Activated T-cell treated with anti-CD3 and anti-CD28 coated beads, Interleukin-2, amount 50 U/mL, for 24 hours (primary cell): ENCODE measurements at places on chromosomes 7 and 10.

DNA sequence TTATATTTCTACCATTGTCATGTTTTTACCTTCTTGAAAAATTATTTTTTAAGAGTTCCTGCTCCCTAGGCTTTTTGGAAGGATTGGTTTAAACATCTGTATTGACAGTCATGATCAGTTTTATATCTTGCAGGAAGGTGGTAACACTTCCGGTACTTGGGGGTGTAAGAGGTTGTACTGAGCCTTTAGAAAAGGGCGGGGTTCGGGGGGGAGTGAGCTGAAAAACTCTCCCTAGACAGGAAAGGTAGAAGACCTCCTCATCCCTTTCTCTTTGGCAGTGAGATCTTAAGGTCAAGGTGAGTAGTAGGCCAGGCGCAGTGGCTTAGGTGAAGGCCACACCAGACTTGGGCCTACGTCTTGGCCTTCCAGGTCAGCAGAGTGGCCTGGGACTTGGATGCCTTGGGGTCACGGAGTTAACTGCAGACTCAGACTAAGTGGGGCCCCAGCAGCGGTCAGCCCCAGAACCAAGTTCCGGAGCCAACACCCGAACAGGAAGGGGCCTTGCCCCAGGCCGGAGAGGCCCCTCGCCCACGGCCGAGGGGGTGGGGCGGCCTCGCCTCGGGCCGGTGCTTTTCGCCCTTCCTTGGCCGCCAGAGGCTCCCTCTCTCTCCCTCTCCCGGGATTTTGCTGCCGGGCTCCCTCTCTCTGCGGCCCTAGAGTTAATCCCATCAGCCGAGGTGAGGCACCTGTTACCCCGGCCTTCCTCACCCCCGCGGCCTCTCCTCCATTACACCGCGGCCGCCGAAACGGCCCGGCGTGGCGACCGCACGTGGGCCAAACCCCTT, at the start of gene PPP1R9A:
TSS of gene PPP1R9A (plus strand) at position 569 of the 785 bp plus-strand sequence. CDS start 2,520 bp downstream, outside the sequence.
- peak within 1 kb of the TSS; percentile 23 for H3K4me3 ChIP-seq
- no peak for DNase-seq
- H3K27me3 ChIP-seq, result peaks cover 60% of the 10 kb centered on the region
- peaks cover 8% of the 10 kb centered on the region for H3K4me1 ChIP-seq

DNA sequence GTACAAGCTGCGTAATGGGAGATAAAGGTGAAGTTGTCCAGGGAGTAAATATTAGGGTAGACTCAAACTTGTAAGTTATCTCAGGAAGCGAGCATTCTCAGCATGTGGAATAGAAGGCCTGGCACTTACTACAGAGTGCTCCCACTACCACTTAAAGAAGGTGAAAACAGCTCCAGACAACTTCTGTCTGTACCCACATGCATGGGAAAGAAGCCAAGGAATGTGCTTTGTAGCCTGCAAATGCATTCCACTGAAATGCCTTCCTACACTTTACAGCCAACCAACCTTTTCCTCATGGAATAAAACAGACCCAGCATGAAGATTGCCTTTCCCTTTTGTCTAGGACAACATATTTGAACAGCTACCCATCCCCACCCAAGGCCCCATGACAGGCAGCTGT, 45.4 kb upstream of the NPSR1 start:
- H3K36me3 ChIP-seq, result no peaks in the 10 kb centered on the region
- no peaks in the 10 kb centered on the region for H3K4me1 ChIP-seq
- no peak for DNase-seq
- no peak overlapping the region for H3K4me3 ChIP-seq
- no peaks in the 10 kb centered on the region for H3K27me3 ChIP-seq

DNA sequence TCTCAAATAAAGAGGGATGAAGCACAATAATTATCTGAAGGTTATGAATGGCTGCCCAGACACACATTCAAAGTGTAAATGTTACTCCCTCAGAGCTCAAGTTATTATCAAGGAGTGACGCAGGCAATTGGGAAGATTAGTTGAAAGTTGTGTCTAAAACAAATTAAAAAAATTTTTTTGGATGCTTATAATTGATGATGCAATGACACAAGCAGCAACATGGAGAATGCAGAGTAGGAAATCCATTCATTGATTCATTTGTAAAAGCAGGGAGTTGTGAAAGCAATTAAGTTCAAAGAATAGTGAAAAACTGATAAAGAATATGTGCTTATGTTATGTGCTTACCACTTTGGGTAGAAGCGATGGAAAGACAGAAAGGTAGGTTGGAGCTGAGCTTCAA, 120.4 kb downstream of the CDK6 start:
- no peaks in the 10 kb centered on the region for H3K27me3 ChIP-seq
- H3K36me3 ChIP-seq, result peaks cover 91% of the 10 kb centered on the region
- no peak overlapping the region for H3K27ac ChIP-seq
- H3K4me1 ChIP-seq, result peaks cover 59% of the 10 kb centered on the region
- no peak for DNase-seq

GRCh38 chr10:103678178-103678526, 177.2 kb downstream of the SH3PXD2A start:
- no peaks in the 10 kb centered on the region for H3K36me3 ChIP-seq
- peak overlapping the region; percentile 75 for H3K4me3 ChIP-seq
- no peaks in the 10 kb centered on the region for H3K27me3 ChIP-seq

DNA sequence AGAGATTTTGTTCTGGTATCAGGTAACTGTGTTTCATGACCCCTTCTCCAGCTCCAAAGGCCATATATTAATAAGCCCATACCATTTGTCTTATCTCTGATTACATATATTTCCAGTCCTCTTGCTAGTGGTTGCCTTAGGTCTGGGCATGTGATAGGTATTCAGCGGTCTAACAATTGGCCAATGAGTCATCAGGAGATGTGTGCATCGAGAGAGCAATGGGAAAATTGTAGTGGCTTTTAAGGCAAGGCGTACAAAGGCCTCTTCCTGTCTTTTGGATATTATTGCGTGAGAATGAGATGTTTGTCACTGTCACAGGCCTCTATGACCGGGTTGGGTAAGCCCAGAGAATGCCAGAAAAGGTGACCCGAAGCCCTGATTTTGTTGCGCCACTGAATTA, 38.6 kb upstream of the SFRP5 start:
- H3K4me3 ChIP-seq, result no peak overlapping the region
- no peaks in the 10 kb centered on the region for H3K36me3 ChIP-seq
- no peaks in the 10 kb centered on the region for H3K27me3 ChIP-seq

DNA sequence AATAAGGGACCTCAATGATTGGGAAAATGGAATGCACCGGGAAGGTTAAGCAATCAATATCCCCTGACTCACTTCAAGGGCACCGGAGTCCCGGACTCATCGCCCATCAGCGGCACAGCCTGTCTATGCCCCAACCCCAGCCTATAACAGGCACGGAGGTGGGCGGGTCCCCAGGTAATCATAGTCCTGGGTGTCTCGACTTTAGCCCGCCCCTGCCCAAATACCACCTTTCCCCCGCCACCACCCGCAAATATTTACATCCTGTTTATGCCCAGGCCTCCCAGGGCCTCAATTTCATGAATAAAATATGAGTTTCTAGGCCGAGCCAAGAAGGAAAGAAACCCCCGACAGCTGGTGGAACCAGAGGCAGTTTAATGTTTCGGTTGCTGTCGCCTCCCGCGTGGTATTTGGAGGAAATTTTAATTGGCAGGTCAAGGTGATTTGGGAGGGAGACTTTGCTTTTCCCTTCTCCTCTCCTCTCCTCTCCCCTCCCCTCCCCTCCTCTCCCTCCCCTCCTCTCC, 15.6 kb upstream of the RFC2 start:
- H3K4me1 ChIP-seq, result peaks cover 13% of the 10 kb centered on the region
- no peak overlapping the region for H3K27ac ChIP-seq
- peak; percentile 70 for DNase-seq
- H3K4me3 ChIP-seq, result peak overlapping the region; percentile 77

DNA sequence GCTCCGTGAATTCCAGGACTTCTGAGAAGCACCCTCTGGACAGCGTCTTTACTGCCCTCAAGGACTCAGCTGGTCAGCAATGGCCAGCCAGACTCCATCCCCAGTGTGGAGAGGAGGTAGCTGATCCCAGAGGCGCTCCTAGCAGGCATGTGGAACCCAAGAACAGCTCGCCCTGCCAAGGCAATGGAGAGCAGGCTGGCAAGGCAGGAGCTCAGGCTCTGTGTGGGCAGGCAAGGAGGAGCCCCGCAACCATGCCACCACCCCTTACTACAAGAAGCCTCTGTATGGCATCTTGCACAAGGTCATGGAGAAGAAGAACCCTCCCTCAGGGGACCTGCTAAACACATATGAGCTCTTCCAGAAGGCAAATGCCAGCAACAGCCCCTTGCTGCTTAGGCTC, 34.4 kb upstream of the SGMS1 start:
- H3K4me3 ChIP-seq, result peak overlapping the region; percentile 89
- peaks cover 34% of the 10 kb centered on the region for H3K4me1 ChIP-seq
- H3K36me3 ChIP-seq, result peaks cover 5% of the 10 kb centered on the region
- DNase-seq, result no peak
- no peak overlapping the region for H3K27ac ChIP-seq
- H3K27me3 ChIP-seq, result no peaks in the 10 kb centered on the region

- H3K4me1 ChIP-seq, result no peaks in the 10 kb centered on the region
- H3K36me3 ChIP-seq, result no peaks in the 10 kb centered on the region
- no peak overlapping the region for H3K27ac ChIP-seq
- DNase-seq, result no peak
- H3K27me3 ChIP-seq, result no peaks in the 10 kb centered on the region
Measured at GRCh38 chr7:1993776-1994740, 238.7 kb downstream of the MAD1L1 start.

DNA sequence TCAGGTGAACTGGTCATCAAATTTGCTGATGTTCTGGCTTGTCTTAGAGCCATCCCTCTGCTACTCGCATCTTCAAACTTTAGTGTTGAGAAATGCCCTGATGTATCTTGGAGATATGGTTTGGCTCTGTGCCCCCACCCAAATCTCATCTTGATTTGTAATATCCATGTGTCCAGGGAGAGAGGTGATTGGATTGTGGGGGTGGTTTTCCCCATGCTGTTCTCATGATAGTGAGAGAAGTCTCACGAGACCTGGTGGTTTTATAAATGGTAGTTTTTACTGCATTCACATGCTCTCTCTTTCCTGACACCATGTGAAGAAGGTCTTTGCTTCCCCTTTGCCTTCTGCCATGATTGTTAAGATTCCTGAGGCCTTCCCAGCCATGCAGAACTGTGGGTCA, 74.0 kb upstream of the AFAP1L2 start:
- H3K27me3 ChIP-seq, result no peaks in the 10 kb centered on the region
- no peak overlapping the region for H3K4me3 ChIP-seq
- no peak for DNase-seq
- H3K27ac ChIP-seq, result peak overlapping the region; percentile 74
- H3K36me3 ChIP-seq, result peaks cover 57% of the 10 kb centered on the region

DNA sequence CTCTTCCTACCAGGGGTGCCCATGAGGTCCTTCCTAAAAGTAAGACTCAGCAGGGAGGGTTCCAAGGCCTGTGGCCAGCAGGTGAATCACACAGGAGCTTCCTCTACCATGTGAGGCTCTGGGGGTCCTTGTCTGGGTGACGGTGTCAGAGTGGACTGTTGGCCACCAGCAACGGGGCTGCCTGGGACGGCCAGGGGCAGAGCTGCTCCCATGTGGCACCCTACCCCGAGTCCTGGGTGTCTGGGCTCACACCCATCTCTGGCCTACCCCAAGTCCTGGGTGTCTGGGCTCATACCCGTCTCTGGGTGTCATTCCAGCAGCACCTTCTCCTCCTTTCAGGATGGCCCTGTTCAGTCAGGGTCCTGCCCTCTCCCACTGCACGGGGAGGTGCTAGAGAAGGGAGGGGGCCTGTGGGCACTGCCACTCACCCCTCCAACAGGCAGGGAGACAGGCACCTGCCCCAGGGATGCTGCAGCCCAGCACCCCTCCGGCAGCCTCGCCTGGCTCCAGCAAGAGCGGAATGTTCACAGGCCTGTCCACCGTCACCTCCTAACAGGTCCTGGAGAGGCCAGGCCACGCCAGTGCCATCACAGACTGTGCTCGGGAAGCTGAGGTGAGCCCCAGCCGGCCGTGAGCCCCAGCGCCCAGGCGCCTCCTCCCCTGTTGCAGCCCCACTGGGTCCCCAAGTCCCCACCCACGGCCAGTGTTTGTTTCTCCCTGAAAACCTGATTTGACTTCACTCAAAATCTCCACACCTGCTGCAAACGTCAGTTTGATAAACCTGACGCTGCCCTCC, 143.7 kb downstream of the PTPRN2 start:
- peaks cover 7% of the 10 kb centered on the region for H3K27me3 ChIP-seq
- no peaks in the 10 kb centered on the region for H3K36me3 ChIP-seq
- no peak for DNase-seq

- peak overlapping the region; percentile 99 for H3K27ac ChIP-seq
- H3K36me3 ChIP-seq, result peaks cover 42% of the 10 kb centered on the region
- no peaks in the 10 kb centered on the region for H3K27me3 ChIP-seq
- peak overlapping the region; percentile 99 for H3K4me3 ChIP-seq
Measured at GRCh38 chr10:69320521-69320920, 42.2 kb downstream of the HK1 start.

DNA sequence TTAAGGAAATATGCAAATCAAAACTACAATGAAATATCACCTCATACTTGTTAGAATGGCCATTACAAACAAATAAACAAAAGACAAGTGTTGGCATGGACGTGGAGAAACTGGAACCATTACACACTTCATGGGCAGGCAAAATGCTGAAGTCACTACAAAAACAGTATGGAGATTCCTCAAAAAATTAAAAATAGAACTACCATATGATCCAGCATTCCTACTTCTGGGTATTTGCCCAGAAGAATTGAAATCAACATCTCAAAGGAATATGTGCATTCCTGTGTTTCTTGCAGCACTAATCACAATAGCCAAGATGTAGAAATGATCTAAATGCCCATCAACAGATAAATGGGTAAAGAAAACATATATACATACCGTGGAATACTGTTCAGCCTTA, 83.6 kb downstream of the NRCAM start:
- peaks cover 14% of the 10 kb centered on the region for H3K27me3 ChIP-seq
- DNase-seq, result no peak
- H3K4me1 ChIP-seq, result peaks cover 2% of the 10 kb centered on the region
- no peak overlapping the region for H3K27ac ChIP-seq

- no peaks in the 10 kb centered on the region for H3K27me3 ChIP-seq
- peak overlapping the region; percentile 60 for H3K27ac ChIP-seq
- no peak for DNase-seq
- peaks cover 53% of the 10 kb centered on the region for H3K4me1 ChIP-seq
- H3K36me3 ChIP-seq, result peaks cover 60% of the 10 kb centered on the region
Measured at GRCh38 chr10:102799691-102800471, 37.3 kb downstream of the CYP17A1 start.

DNA sequence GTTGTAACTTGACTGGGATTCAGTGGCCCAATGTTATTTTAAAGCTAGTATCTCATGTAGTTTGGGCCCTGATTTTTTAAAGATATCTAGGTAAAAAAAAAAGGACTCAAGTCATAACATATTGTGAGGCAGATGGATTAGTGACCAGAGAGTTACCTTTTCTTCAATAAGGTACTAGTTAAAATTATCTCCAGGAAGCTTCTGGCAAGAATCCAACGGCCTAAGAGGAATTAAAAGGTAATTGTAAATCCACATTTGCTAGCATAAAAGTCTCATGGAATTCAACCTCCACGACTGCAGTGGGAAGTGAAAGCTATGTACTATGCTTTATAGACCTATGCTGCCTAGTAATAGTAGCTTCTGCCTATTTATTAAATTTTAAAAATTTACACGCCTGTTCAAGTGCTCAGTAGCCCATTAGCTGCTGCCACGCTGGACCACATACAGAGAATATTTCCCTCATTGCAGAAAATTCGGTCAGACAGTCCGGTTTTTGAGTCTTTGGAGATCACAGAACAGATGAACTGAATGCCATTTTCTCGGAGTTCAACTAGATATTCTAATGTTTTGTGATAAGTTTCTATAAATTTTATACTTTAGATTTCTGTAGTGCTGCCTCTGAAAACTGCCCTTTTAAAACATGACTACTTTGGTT, 118.4 kb downstream of the NSUN6 start:
- no peak for DNase-seq
- no peaks in the 10 kb centered on the region for H3K27me3 ChIP-seq
- no peak overlapping the region for H3K27ac ChIP-seq
- no peaks in the 10 kb centered on the region for H3K4me1 ChIP-seq
- H3K36me3 ChIP-seq, result peaks cover 79% of the 10 kb centered on the region
- H3K4me3 ChIP-seq, result no peak overlapping the region
